ENCODE measurements at places on chromosomes 16 and 17.

GRCh38 chr16:12096157-12096777 is 119.7 kb downstream of the SNX29 start:
- no peak for ATAC-seq

GRCh38 chr17:7204828-7205461 is 14.7 kb downstream of the DLG4 start:
- peak; percentile 93 for ATAC-seq

DNA sequence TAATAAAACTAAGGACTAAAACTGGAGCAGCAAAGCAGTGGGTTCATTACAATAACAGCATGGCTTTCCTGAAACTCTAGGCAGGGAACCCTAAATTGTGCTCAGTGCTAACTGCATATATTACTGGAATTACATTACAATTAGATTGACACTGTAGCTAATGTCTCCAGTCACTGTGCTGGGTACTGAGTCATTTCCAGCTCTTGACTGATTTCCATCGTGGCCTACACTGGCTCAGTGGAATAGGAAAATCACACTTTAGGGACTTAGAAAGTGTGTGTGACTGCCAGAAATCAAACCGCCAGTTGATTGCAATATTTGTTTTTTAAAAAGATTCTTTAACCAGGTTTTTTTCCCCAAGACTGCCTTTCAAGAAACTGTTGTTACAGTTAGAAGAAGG is 1447.4 kb upstream of the GOT2 start:
- ATAC-seq = no peak

DNA sequence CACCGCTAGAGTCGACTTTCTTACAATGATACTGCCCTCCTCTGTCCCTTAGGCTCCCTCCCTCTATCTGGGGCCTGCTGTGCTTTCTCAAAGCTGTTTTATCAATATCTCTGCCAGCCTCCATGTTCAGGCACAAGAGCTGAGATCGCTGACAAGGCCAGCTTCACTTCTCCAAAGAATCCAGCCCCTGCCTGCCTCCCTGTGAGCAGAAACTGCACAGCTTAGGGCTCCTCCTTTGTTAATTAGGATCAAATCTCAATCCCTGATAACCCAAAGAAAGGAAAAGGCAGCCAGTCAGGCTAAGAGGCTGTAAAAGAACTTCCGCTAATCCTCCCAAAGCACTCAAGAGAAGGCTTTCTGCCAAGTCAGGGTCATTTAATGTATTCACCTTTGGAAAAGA is 616.0 kb upstream of the CDH11 start:
- no peak for ATAC-seq

DNA sequence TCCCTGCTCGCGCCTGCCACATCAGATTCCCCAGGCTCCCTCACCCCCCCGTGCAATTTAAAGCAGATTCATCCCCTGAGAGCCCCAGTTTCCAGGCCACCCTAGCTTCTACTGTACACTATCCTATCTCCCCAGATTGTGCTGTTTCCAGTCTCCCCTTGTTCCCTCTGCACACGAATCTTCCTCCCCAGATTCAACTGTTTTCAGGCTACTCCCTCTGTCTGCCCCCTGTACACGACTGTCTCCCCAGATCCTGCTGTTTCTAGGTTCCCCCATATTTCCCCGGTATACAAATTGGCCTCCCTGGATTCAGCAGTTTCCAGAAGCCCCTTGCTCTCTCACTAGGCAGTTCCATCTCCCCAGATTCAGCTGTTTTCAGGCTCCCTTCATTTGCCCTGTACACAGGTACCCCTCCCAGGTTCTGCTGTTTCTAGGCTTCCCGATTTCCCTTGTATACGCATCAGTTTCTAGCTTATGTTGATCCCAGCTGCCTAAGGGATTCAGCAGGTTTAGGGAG is 22.9 kb downstream of the COPZ2 start:
- no peak for ATAC-seq

- ATAC-seq = no peak
These were observed 6.2 kb downstream of the POLR3K start for GRCh38 chr16:47234-47633.

DNA sequence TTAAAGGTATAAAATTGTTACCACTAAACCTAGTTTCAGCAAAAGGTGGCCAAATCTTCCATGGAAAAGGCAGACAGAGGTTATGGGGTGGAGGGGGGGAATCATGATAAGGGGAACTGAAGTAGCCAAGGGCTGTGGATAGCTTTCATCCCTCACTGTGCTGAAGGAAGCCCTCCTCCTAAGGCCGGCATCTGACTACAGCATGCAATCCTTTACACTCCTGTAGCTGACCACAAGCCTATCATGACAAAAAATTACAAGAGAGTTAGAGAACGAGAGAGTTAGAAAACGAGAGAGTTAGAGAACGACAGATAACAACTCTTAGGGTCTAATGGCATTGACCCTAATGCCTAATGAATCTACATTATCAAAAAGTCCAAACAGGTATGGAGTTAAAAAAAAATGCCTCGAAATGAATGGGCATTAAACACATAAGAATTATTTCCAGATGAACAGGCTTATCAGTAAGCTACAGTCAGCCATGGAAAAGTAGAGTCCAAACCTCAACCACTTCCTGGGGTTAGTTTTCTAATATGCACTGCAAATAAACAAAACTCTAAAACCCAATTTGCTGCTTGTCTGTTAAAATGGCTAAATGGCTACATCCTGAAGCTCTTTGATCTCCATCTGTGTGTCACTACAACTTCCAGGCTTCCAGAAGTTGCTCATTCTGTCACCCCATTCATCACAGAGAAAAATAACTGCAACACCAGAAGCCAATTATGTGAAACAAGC is 29.7 kb downstream of the DUSP14 start:
- no peak for ATAC-seq

DNA sequence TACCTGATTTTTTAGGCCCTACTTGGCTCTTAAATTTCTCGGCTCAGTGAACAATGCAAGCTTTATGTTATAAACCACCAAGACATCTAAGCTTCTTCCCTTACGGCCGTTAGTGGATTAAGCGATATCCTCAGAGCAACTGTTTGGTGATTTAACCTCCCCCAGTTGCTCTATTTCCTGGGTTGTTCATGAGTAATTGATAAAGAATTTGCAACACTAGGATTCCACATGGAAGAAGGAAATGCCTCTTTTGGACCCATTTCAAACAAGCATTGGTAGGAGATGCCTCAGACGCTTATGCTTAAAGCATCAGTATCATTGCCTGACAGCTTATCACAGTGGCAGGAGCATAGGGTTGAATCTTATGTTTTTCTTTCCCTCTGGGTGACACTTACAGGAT is 65.3 kb downstream of the RBFOX1 start:
- ATAC-seq = no peak
